Spinal cord (tissue), 10 donors: ENCODE measurements at places on chromosomes 6 and 20. TPM values are rescaled to one million over a fixed set of nuclear protein-coding genes. Genes with fewer than 3 reads are reported as not detected.

DNA sequence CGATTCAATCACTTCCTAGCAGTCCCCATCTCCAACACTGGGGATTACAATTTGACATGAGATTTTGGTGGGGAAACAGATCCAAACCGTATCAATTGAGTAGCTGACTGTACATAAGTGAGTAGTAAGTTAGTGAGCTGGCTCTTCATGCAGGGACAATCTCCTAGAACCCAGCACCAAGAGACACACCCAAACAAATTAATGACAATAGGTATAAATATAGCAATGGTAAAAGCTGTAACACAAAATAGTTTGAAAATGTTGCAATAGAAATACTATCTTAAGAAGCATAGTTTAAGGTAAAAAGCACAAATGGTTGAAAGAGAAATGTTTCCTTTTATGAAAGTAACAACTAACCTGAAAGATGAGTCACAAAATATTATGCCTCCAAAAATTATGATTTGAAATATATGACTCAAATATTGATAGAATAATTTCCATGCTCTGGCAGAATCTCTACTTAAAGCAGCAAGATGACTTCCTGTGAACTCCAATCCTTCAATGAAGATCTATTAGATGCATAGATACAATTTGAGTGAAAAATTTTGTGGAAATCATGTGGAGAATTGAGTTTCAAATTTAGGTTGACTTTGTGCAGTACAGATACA, 5.4 kb upstream of the SIRPB1 start:
- no peaks in the 10 kb centered on the region for H3K27me3 ChIP-seq
- DNase-seq, result no peak
- H3K4me1 ChIP-seq, result no peaks in the 10 kb centered on the region

ADGRF5 gene
- total RNA-seq, result 28.2 TPM

GRCh38 chr20:61684583-61685235, 381.0 kb downstream of the TAF4 start:
- no peaks in the 10 kb centered on the region for H3K27me3 ChIP-seq
- H3K4me3 ChIP-seq, result no peak overlapping the region
- no peak overlapping the region for H3K27ac ChIP-seq
- peaks cover 2% of the 10 kb centered on the region for H3K36me3 ChIP-seq

GRCh38 chr6:39214846-39215639, 14.2 kb downstream of the KCNK5 start:
- no peaks in the 10 kb centered on the region for H3K27me3 ChIP-seq
- no peak overlapping the region for H3K27ac ChIP-seq
- no peaks in the 10 kb centered on the region for H3K36me3 ChIP-seq
- no peak overlapping the region for H3K4me3 ChIP-seq
- no peak for DNase-seq
